Stimulated activated CD8-positive, alpha-beta memory T cell treated with anti-CD3 and anti-CD28 coated beads, Interleukin-7, amount 100 ng/mL, for 4 hours (primary cell): ENCODE measurements at places on chromosomes 5 and 9.

DNA sequence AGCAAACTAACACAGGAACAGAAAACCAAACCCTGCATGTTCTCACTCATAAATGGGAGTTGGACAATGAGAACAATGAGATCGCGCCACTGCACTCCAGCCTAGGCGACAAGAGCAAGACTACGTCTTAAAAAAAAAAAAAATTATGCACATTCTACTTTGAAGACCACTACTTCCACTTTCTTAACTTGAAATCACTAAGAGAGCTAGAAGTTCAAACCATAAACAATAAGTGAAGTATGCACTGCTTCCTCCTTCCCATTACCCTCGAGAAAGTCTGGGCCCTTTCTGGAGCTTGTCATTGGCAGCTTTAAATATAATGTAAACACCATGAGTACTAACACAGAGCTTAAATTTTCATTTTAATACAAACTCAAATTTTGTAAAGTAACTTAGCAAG is 94.9 kb downstream of the TLE1 start:
- no peak for DNase-seq

- no peak for DNase-seq
These were observed 37.1 kb downstream of the CDH18 start for GRCh38 chr5:19950897-19951296.

DNA sequence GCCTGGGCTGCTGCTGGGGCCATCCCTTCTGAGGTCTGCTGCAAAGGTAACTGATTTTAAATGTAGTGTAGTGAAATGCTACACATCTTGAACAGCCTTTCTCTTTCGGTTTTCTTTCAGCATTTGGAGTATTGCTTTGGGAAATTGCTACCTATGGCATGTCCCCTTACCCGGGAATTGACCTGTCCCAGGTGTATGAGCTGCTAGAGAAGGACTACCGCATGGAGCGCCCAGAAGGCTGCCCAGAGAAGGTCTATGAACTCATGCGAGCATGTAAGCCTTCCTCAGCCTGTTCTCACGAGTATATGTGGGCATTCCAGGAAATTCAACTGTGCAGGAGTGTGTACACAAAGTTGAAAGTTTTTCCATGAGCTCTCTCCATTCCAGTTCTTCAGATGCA is 18.3 kb downstream of the QRFP start:
- DNase-seq = no peak

DNA sequence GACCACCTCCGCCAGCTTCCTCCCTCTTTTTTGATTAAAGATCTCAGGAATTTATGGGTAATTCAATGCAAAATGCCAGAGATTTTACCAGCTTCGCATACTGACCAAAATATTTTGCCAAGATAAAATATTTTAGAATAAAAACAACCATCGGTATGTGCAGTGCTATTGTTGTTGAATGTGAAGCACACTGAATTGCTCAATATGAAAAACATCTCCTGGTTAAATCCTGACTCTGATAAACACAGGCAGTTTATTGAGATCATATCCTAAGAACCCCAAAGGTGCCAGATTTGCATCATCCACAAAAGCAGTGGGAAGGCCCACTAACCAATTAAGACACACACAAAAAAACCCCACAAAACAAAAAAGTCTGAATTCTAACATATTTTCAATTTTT is 202.4 kb downstream of the GLIS3 start:
- no peak for DNase-seq

- no peak for DNase-seq
These were observed 34.2 kb upstream of the FBN2 start for GRCh38 chr5:128572051-128572929.

GRCh38 chr9:103037508-103038477 is 42.7 kb downstream of the CYLC2 start:
- DNase-seq = no peak

DNA sequence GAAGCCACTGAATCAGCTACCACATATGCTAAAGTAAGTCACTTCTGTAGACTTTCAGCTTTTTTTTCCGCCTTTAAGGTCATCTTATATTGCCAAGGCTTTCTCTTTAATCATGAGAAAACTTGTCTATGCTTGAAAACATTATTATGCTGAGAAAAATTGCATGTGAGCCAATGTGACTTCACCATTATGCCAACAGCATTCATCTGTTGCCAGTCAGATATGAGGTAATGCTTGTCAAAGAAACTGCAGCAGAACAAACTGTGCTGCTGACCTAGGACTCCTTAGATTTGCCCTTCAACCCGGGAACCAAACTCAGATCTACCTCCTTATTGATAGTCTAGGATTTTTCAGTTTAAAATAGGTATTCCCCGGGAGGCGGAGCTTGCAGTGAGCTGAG is 34.3 kb downstream of the SLC44A1 start:
- no peak for DNase-seq

DNA sequence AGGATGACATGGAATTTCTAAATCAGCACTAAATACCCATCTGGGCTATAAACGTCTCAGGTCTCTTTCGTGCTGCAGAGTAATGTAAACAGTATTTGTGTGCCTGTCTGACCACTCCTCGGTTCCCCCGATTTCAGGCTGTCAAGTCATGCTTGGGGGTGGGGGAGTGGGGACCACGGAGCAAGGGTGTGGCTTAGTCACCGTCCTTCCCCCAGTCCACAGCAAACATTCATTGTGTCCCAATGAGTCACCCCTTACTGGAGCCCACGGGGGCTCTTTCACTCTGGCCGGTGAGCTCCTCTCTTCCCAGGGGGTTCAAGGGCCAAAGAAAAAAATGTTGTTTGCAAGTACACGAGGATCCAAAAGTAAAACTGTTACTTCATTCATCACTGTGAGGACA is 72.4 kb upstream of the ICE1 start:
- no peak for DNase-seq

- DNase-seq = no peak
These were observed 21.9 kb downstream of the MAMDC2 start for GRCh38 chr9:70065572-70065971.

- no peak for DNase-seq
These were observed 61.3 kb downstream of the DROSHA start for GRCh38 chr5:31470608-31471007.

DNA sequence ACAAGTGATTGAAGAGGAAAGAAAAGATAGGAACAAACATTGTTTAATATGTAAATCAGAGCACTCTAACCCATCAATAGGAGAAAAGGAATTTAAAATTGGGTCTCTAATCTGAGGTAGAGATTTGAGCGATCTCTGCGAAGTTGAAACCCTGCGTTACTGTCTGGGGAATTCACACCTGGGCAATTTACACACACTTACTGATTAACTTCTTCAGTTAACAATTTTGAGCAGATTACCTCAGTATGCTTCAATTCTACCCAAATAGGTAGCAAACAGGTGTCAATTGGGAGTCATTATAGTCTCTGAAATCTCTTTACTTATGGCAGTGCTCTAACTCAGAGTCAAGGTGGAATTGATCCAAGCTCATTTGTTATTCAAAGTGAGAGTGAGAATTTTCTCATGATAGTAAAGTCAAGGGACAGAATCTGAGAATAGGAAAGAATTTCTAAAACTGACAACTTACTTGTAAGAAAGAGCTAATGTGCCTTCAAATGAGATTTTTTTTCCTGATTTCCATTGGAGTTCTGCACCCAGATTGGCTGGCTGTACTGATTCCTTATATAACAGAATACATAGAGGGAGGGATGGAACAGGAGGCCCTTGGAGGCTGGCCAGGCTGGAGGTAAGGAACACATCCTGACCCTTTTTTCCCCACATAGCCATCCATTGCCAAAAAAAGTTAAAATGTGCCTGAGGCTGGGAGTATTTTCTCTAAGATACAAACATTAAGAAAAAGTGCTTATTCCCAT is 27.1 kb upstream of the IFNA14 start:
- no peak for DNase-seq

- DNase-seq = no peak
These were observed 5.2 kb downstream of the CFAP77 start for GRCh38 chr9:132415181-132415580.

DNA sequence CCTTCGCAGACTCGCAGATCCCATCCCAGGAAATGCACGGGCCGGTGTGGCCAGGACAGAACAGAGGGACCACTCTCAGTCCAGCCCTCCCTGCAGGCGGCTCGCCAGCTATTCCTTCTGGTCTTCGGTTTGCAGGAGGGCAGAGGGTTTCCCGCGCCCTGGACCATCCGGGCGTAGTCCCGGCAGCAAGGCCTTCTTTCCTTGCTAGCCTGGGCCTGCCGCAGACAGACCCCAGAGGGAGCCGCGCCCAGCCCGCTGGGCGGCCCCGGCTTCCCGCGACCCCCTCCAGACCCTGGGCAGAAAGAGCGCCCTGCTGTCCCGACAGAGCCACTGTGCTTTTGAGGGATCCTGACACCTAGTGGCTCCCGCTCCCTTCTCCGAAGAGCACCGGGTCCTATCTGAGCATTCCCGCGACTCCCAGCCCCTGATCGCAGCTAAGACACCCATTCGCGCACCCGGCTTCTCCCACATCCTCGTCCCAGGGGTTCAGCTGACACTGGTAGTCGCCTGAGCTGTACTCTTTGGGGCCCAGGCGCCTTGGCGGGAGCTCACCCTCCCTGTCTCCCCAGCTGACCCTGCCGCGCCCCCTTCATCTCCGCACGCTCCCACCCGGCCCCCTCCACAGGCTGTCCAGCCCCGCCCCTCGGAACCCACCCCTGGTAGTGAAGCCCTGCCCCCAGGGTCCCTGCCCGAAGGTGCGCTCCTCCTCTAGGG is 1.1 kb downstream of the CFAP90 start:
- no peak for DNase-seq

- no peak for DNase-seq
These were observed 666.3 kb downstream of the DNAH5 start for GRCh38 chr5:13278148-13278547.

DNA sequence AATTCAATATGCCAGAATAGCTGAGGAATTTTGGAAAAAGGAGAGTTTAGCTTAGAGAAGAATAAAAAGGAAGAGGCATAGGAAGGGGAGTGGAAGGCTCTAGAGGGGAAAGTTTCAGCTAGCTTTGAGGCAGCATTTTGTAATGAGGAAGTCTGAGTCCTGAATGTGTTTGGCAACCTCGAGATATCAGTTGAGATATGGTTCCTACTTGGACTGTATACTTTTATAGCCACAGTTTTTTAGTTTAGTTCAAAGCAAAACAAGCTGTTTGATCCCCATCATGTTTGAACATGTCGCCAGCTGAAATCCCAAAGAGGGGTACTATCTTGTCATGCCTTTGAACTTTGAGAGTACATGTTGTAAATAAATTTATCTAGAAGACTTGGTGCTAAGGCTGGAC is 559.0 kb upstream of the FTMT start:
- no peak for DNase-seq

DNA sequence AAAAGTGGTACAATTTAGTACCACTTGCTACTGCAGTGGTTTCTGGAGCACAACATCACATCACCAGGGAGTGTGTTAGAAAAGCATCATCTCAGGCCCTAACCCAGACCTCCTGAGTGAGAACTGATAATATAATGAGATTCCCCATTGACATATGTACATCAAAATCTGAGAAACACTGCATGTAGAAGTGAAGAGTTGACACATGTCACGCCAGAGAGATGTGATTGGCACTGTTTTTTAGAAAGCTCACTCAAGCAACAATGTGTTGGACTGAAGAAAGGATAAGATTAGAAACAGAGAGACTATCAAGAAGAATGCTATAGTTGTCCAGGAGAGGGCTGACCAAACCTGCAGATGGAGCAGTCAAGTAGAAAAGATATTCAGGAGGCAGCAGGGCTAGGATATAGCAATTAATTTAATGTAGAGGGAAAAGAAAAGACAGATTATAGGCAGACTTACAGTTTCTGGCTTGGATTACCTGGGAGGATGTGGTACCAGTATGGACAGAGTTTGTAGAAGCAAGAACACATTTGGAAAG is 324.4 kb upstream of the ADAMTSL1 start:
- no peak for DNase-seq

DNA sequence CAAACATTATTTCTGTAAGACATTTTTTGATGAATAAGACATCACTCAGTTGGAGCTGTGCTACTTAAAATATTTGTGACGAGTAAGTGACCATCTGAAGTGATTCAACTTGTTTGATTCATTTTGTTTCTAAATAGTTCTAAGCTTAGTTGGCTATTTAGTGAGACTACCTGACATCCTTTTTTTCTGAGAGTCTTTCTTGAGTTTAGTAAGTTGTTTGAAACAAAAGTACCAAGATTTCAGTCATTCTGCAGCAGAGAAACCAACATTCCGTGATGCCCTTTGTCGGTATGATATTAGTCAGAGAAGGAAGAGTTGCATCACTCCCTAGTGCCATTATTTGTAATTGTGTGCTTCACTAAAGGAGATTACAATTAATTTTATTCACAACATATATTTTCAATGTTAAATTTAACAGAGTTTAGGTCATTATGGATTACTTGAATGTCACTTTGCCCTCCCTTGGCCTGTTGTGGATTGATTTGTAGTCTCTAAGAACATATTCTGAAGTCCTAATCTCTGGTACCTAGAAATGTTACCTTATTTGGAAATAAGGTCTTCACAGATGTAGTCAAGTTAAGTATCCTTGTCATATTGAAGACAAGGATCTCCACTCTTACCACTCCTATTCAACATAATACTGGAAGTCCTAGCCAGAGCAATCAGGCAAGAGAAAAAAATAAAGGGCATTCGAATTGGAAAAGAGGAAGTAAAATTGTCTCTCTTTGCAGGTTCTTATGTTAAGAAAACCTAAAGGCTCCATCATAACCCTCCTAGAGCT is 212.2 kb downstream of the PCSK1 start:
- DNase-seq = no peak

GRCh38 chr9:74415995-74416394 is 81.1 kb upstream of the RORB start:
- no peak for DNase-seq

GRCh38 chr9:90331826-90332575 is 310.6 kb downstream of the DIRAS2 start:
- no peak for DNase-seq

GRCh38 chr5:143311955-143312354 is 91.5 kb downstream of the NR3C1 start:
- DNase-seq = no peak

GRCh38 chr5:153704110-153704509 is 213.6 kb downstream of the GRIA1 start:
- no peak for DNase-seq

- no peak for DNase-seq
These were observed 311.2 kb downstream of the KCTD16 start for GRCh38 chr5:144481861-144482260.

DNA sequence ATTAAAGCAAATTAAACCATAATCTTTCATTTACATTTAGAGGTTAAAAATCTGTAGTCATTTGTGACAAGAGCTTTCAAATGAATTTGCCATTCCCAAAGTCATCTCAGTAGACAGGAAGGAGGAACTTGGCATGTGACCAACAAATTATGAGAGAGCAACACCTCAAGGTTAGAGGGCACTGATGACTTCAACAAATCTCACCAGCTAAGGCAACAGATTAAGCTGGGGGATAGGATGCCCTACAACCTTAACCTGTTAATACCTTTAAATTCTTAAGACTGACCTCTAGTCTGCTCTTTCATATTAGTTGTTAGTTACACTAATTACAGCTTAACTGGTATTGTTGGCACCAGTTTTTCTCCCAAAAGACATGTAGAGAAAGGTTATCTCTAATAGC is 18.4 kb downstream of the POU5F2 start:
- DNase-seq = no peak

GRCh38 chr5:149749481-149750365 is 19.6 kb downstream of the PPARGC1B start:
- DNase-seq = no peak
